ENCODE measurements at places on chromosomes 2 and 18.
A peak's percentile ranks its signal among the peaks of the same experiment; 100 is the strongest.

DNA sequence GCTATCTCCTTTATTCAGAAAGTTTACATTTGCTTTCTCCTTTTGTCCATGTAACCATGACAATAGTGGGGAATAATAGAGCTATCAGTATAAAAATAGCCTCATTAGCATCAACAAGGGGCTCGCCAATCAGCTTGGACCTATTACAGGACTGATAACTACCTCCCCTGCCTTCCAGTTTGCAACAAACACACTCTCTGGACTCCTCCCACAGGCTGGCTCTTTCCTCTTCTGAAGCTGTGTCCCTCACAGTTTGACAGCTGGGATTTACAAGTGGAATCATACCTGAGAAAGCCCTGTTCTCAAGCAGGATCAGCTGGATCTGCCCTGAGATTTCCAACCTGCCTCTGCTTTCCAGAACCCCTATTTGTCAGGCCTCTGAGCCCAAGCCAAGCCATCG is 162.5 kb downstream of the GRB14 start:
- no peak for DNase-seq

DNA sequence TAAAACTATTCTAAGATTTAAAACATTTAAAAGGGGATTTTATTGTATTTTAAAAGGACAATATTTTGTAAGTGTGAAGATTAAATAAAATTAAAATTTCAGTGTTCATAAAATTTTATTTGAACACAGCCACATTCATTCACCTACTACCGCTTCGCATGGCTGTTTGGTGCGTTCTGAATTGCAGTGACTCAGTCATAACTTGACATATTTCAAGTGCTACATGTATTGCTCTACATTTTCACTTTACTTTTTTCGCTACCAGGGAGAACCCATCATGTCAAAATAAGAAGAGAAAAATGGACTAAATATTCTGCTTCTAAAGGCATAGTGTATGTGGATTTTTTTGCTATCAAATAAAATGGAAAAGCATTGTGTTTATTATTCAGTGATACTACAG is 8.7 kb downstream of the PTH2R start:
- no peak for DNase-seq

DNA sequence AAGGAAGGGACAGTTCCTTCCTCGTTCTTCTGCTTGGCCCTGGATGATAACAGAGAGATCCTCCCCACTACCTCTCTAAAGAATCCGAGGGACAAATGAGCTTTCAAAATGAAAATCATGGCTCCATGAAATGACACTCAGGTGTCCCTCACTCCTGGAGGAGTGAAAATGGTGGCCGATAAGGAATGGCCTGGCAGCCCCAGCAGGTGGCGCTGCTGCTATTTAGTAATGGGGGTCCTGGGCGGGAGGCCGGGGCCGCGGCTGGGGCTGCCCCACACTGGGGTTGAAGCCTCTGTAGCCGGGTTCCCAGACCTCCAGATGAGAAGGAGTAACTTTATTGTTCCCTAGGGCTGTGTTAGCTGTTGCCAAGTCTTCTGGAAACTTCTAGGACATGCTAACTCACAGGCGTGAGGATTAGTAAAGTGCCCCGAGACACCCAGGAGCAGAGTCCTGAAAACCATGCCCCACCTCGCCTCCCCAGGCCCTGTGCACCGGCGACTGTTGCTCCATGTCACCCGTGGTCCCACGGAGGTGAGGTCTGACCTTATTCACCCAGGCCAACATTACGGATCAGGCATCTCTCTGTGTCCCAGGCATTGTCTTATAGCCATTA is 138.0 kb downstream of the CTIF start:
- DNase-seq, result peak; percentile 70

DNA sequence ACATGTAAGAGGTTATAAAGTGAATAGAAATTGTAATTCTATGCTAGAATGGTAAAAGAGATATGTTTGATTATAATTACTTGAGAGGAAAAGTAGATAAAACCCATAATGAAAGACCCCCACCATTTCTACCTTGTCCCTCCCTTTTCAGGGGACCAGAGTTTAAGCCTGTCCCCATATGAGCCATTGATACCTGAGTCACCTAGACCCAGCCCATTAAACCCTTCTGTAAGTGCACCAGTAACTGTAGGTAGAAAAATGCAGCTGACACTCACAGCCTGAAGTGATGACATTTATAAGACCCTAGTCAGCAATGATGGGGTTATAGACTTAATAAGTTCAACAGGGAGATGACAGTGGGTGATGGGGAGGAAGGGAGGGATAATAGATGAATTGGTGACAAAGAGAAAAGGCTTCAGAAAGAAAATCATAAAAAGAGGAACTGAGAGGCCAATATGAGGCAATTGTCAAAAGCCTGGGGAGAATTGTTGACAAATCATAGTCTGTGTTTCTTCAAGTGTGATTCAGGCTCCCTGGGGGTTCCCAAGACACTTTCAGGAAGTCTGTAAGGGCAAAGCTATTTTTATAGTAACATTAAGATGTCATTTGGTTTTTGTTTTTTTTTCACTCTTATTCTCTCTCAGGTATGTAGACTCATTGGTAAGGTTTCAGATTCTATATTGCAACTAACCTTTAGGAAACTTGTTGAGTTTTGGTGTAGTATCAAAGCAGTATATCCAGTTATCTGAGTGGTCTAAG is 544.2 kb downstream of the SATB2 start:
- no peak for DNase-seq

Data from activated CD4-positive, alpha-beta memory T cell treated with anti-CD3 and anti-CD28 coated beads, Interleukin-2, amount 10 ng/mL, durations not matched to agents 7 days and 5 days (primary cell).